ENCODE measurements at places on chromosomes 1 and 21. TPM values are rescaled to one million over a fixed set of nuclear protein-coding genes. Genes with fewer than 3 reads are reported as not detected.

DNA sequence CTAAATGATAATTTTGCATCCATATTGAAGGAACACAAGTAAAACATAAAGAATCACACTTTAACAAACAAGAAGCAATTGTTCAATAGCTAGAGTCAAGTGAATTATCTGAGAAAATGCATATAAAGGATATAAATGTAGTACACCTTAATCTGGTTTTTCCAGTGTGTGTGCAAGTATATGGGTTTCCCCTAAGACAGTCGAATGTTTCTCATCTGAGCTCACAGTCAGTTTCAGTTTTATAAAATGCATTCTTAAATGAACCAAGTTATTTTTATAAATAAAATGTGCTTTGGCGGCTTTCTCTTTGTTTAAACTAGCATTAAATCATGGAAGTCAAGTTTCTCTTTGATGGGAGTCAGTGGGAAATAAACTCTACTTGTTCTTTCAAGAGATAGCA is 125.9 kb downstream of the PTPRC start:
- H3K36me3 ChIP-seq, result no peaks in the 10 kb centered on the region
- no peaks in the 10 kb centered on the region for H3K27me3 ChIP-seq
- no peak overlapping the region for H3K27ac ChIP-seq
- DNase-seq, result no peak
- no peak overlapping the region for H3K4me3 ChIP-seq

- H3K36me3 ChIP-seq, result no peaks in the 10 kb centered on the region
- DNase-seq, result no peak
- no peak overlapping the region for H3K4me3 ChIP-seq
Observed at GRCh38 chr1:47859092-47859743, 138.0 kb downstream of the TRABD2B start.

DNA sequence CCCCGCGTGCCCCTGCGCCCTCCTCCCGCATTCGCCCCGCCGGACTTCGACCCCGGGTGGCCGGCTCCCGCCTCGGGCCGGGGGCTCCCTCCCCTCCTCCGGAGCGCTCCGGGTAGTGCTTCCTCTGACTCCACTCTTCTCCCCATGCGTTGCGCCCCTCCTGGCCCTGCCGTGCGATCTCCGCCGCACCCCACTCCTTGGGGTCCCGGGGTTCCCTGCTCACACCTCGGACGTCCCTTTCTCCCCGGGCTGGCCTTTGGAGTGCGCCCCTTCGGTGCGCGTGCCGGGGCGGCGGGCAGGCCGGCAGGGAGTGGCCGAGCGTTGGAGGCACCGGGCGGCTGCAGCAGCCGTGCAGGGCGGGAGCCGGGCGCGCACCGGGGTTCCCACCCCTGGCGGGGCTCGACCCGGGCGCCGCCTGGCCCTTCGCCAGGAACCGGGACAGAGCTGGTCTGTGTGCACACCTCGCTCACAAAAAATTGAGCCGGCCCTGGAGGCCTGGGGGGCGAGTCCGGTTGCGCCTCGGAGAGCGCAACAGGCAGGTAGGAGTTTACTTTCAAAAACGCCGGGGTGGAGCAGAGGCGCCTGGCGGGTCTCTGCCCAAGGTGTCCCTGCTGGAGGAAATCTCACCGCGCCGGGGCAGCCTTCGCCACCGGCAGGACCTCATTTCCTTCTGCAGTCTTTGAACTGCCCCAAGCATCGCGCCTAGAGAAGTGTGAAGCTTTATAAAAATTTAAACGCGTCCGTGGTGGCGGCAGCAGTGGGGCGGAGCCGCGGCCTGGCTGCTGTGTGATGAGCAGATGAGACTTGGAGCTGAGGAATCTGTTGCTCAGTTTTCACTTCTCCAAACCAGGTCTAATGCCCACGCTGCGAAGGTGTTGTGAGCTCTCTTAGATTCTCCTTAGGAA is 650 bp downstream of the VANGL1 start:
- no peaks in the 10 kb centered on the region for H3K27me3 ChIP-seq
- H3K36me3 ChIP-seq, result no peaks in the 10 kb centered on the region
- DNase-seq, result peak; percentile 61
- H3K4me1 ChIP-seq, result peaks cover 8% of the 10 kb centered on the region
- peak overlapping the region; percentile 65 for H3K27ac ChIP-seq

GRCh38 chr1:182163821-182164223 is 102.3 kb upstream of the ZNF648 start:
- H3K4me3 ChIP-seq, result no peak overlapping the region
- no peaks in the 10 kb centered on the region for H3K36me3 ChIP-seq
- H3K27me3 ChIP-seq, result no peaks in the 10 kb centered on the region

GRCh38 chr1:205706601-205707502 is 26.5 kb upstream of the SLC45A3 start:
- peak overlapping the region; percentile 29 for H3K27ac ChIP-seq
- H3K4me1 ChIP-seq, result peaks cover 66% of the 10 kb centered on the region
- H3K4me3 ChIP-seq, result no peak overlapping the region
- DNase-seq, result no peak
- no peaks in the 10 kb centered on the region for H3K36me3 ChIP-seq

DNA sequence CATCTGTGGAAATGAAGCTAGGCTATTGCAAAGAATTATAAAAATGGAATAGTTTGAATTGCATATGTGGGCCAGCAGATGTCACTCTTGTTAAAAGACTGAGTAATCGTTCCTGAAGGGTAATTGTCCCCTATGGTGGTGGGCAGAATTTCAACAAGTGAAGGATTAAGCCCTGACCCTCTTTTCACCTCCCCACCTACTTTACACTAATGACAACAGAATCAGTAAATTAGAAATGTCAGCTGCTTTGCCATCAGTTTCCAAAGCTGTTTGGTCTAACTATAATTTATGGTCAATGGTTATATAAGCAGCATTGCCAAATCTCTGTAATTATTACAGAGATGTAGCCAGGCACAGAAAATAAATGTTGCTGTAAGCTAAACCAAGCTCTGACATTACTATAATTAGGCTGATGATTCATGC is 898.6 kb downstream of the AMY1C start:
- H3K4me3 ChIP-seq, result no peak overlapping the region
- no peak overlapping the region for H3K27ac ChIP-seq
- no peaks in the 10 kb centered on the region for H3K4me1 ChIP-seq

- H3K4me3 ChIP-seq, result no peak overlapping the region
- H3K27ac ChIP-seq, result no peak overlapping the region
- H3K4me1 ChIP-seq, result no peaks in the 10 kb centered on the region
- no peak for DNase-seq
- H3K36me3 ChIP-seq, result no peaks in the 10 kb centered on the region
- no peaks in the 10 kb centered on the region for H3K27me3 ChIP-seq
Observed at GRCh38 chr1:224594360-224594759, 21.8 kb upstream of the CNIH3 start.

DNA sequence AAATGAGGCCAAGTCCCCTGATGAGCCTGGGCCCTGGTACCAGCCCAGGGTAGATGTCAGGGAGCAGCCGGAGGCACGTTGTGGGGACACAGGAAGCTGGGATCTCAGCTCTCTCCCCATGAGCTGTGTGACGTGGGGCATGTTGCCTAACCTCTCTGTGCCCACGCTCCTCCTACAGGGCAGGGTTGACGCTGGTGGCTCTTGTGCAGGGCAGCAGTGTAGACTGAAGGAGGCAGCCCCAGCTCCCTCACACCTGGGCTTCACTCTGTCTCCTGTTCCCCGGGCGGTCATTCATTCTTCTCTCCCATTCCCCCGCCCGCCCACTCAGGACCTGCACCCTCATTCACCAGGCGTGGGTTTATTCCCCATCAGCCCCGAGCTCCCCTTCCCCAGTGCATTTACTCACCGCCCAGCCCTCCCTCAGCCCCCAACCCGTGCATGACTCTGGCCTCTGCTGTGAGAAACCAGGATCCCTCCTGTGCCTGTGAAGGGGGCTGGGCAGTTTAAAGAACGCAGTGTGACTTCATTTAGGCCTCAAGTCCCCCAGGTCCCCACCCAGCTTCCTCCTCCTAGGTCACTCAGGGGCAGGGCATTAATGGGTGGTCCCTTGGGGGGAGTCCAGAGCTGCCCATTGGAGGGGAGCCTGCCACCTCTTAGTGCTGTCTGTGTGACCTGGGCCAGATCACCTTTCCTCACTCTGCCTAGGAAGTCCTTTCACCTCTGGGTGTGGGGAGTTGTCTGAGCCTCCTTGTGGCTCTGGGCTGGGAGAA is 285.7 kb downstream of the PTPRU start:
- no peaks in the 10 kb centered on the region for H3K4me1 ChIP-seq
- DNase-seq, result peak; percentile 36
- no peak overlapping the region for H3K27ac ChIP-seq

- no peaks in the 10 kb centered on the region for H3K36me3 ChIP-seq
- no peak for DNase-seq
- H3K4me3 ChIP-seq, result no peak overlapping the region
- no peaks in the 10 kb centered on the region for H3K27me3 ChIP-seq
- no peaks in the 10 kb centered on the region for H3K4me1 ChIP-seq
Observed at GRCh38 chr1:229792012-229792975, 166.2 kb downstream of the URB2 start.

- H3K27me3 ChIP-seq, result no peaks in the 10 kb centered on the region
- H3K4me1 ChIP-seq, result no peaks in the 10 kb centered on the region
- DNase-seq, result peak; percentile 84
Observed at GRCh38 chr1:18913065-18913835, 10.9 kb upstream of the ALDH4A1 start.

DNA sequence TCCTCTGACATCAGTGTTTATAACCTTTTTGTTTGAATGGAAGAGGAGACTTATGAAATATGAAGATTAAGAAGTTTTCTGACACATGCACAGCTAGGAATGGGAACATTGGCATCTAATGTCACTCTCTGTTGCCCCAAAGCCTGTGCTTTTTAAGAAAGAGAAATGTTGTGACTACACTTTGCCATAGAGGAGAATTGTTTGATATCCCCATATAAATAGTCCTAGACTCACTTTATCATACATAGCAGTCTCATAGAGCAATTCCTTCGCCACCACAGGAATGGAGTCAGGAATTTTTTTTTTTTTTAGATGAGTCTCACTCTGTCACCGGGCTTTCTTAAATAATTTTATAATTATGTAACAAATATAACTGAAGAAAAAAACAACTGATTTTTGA is 1.5 kb downstream of the KRTAP21-3 start:
- H3K4me3 ChIP-seq, result no peak overlapping the region
- H3K27ac ChIP-seq, result no peak overlapping the region
- no peak for DNase-seq
- no peaks in the 10 kb centered on the region for H3K36me3 ChIP-seq

DNA sequence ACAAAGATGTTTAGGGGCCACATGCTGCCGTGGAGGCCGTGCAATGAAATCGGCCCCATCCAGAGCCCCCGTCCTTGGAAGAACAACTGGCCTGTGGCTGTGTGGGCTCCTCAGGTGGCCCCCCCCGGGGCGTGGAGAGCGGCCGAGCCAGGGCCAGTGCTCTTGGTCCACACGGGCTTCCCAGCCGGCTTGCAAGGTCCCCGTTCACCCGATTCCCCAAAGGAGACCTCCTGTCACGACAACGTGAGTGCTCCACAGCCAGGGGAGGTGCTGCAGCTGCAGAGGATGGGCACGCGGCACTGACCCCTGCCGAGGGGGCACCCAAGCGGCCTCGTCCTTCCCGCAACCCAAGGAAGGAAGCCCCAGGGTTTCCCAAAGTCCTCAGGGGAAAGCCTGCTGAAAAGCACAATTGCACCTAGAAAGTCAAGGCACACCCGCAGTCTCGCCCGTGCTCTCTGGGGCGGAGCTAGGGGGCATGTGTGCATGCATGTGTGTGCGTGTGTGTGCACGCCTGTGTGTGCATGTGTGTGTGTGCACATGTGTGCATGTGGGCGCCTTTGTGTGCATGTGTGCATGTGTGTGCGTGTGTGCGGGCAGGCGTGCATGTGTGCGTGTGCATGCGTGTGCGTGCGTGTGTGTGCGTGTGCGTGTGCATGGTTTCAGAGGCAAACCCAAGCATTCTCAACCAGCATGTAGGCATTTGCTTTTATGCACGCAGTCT is 48.2 kb downstream of the SLX9 start:
- no peak overlapping the region for H3K4me3 ChIP-seq
- H3K27ac ChIP-seq, result no peak overlapping the region
- H3K4me1 ChIP-seq, result no peaks in the 10 kb centered on the region
- H3K27me3 ChIP-seq, result no peaks in the 10 kb centered on the region
- DNase-seq, result no peak

- no peaks in the 10 kb centered on the region for H3K4me1 ChIP-seq
- H3K27me3 ChIP-seq, result no peaks in the 10 kb centered on the region
- no peak for DNase-seq
- no peak overlapping the region for H3K27ac ChIP-seq
Observed at GRCh38 chr1:156146769-156147405, 6.5 kb upstream of the SEMA4A start.

DNA sequence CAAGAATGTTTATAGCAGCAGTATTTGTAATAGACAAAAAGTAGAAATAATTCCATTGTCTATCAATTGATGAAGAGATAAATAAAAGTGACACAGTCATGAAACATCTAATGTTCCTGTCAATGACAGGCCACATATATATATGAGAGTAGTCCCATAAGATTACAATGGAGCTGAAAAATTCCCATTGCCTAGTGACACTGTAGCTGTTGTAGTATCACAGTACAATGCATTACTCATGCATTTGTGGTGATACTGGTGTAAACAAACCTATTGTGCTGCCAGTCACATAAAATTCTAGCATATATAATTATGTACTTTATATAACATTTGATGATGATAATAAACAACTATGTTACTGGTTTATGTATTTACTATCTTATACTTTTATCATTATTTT is 141.9 kb upstream of the LYPLAL1 start:
- H3K27me3 ChIP-seq, result no peaks in the 10 kb centered on the region
- H3K4me3 ChIP-seq, result no peak overlapping the region
- H3K27ac ChIP-seq, result no peak overlapping the region
- no peaks in the 10 kb centered on the region for H3K4me1 ChIP-seq
- H3K36me3 ChIP-seq, result no peaks in the 10 kb centered on the region

DNA sequence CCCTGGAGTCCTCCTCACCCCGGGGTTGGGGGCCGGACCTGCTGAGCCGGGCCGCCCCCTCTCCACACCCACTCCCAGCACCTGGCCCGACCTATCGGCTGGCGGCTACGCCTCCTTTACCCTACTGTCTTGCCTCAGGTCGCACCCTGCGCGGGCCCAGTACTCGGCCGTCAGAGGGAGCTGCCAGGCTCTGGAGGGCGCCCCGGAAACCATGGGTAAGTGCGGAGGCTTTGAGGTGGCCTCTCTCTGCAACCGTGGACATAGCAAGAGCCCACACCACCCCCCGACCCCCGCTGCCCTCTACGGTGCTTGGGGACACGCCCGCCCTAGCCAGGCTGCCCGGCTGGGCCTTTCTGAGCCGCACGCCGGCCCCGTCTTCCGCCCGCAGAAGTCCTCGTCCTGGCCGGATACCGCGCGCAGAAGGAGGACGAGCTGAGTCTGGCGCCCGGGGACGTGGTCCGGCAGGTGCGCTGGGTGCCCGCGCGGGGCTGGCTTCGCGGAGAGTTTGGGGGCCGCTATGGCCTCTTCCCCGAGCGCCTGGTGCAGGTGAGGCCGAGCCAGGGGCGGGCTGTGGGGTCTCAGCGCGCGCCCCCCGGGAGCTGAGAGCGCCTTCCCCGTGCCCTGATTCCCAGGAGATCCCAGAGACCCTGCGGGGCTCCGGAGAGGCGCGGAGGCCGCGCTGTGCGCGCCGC is at the start of gene SH3D21:
SH3D21 (plus strand) TSS at position 159 of the 692 bp plus-strand sequence; CDS start at position 212, 53 bp downstream.
- no peaks in the 10 kb centered on the region for H3K27me3 ChIP-seq
- DNase-seq, result peak; percentile 79
- H3K27ac ChIP-seq, result peak within 1 kb of the TSS; percentile 69
- H3K36me3 ChIP-seq, result peaks cover 34% of the 10 kb centered on the region

The DMRTB1 gene
- not detected for total RNA-seq

The MAP3K6 gene
- total RNA-seq, result 4.3 TPM

The SHISAL2A gene
- total RNA-seq, result not detected

The ZNF695 gene
- not detected for total RNA-seq

The RAB7B gene
- 0.31 TPM for total RNA-seq

The CD58 gene
- 13.0 TPM for total RNA-seq

The S100A3 gene
- not detected for total RNA-seq

The SPATA21 gene
- total RNA-seq, result not detected

The OR2L13 gene
- not detected for total RNA-seq

The CORT gene
- not detected for total RNA-seq

The PLCH2 gene
- 0.37 TPM for total RNA-seq

Data from right lobe of liver (tissue), 6 donors.